HCT116 (cell line): ENCODE measurements at places on chromosomes 2 and 18. TPM values are rescaled to one million over a fixed set of nuclear protein-coding genes. Genes with fewer than 3 reads are reported as not detected.

The ACSL3 gene
- 142 TPM for total RNA-seq

The REG3G gene
- total RNA-seq = 0.86 TPM

The SPP2 gene
- not detected for total RNA-seq

The ATP6V1B1 gene
- 0.74 TPM for total RNA-seq

DNA sequence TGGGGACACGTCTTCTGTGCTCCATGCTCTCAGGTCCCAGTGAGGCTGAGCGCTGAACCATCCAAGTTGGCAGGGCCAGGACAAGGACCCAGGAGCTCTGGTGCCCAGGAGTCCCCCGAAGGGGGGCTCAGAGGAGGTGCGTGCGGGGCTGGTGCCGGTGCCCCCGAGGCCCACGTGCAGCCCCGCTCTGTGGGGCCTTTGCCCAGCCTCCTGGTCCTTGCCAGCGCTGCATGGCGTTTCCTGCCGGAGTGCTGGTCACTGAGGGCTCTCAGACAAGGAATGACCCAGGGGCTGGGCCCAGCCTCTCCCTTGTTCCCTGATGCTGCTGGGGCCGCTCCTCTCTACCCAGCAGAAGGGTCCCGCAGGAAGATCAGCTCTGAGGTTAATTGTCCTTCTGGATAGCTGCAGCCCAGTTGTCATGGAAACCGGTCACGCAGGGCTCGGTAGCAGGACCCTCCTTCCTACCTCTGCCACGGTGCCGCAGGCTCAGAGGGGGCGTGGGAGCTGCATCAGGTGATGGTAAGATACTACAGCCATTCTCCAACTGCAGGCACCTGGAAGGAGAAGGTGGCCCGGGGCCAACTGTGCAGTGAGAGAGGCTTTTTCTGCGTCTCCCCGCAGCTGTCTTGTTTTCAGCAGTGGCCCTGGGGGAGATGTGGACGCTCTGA lies 64.5 kb downstream of the RRM2 start:
- no peak overlapping the region for H3K4me3 ChIP-seq
- DNase-seq = no peak
- no peaks in the 10 kb centered on the region for H3K27me3 ChIP-seq
- H3K36me3 ChIP-seq = 0 out of 2 replicates have a peak, but pooled peaks cover 6% of the 10 kb centered on the region
- H3K4me1 ChIP-seq = no peaks in the 10 kb centered on the region

- H3K36me3 ChIP-seq = 0 out of 2 replicates have a peak, but pooled peaks cover 2% of the 10 kb centered on the region
- no peaks in the 10 kb centered on the region for H3K4me1 ChIP-seq
- no peak overlapping the region for H3K4me3 ChIP-seq
Measured at GRCh38 chr2:149562324-149562723, 25.3 kb downstream of the MMADHC start.

GRCh38 chr2:151543876-151544275 lies 134.2 kb downstream of the RIF1 start:
- H3K4me3 ChIP-seq = no peak overlapping the region
- no peak overlapping the region for H3K27ac ChIP-seq
- no peak for DNase-seq
- no peaks in the 10 kb centered on the region for H3K36me3 ChIP-seq

- no peak overlapping the region for H3K27ac ChIP-seq
- no peak overlapping the region for H3K4me3 ChIP-seq
- DNase-seq = no peak
- H3K4me1 ChIP-seq = peaks cover 11% of the 10 kb centered on the region; the same call in 1 of the 2 replicates
- no peaks in the 10 kb centered on the region for H3K27me3 ChIP-seq
Measured at GRCh38 chr18:59145055-59145454, 5.4 kb downstream of the SEC11C start.

GRCh38 chr18:48842259-48843061 lies 108.3 kb downstream of the SMAD7 start:
- H3K27ac ChIP-seq = no peak overlapping the region
- peaks cover 32% of the 10 kb centered on the region for H3K4me1 ChIP-seq
- DNase-seq = no peak
- no peaks in the 10 kb centered on the region for H3K27me3 ChIP-seq
- H3K4me3 ChIP-seq = no peak overlapping the region

- H3K27me3 ChIP-seq = no peaks in the 10 kb centered on the region
- no peak overlapping the region for H3K4me3 ChIP-seq
- H3K27ac ChIP-seq = no peak overlapping the region
- H3K36me3 ChIP-seq = no peaks in the 10 kb centered on the region
- no peak for DNase-seq
Measured at GRCh38 chr2:107936433-107937359, 49.6 kb upstream of the SLC5A7 start.

- H3K4me1 ChIP-seq = no peaks in the 10 kb centered on the region
- H3K36me3 ChIP-seq = no peaks in the 10 kb centered on the region
- no peak for DNase-seq
- H3K27ac ChIP-seq = no peak overlapping the region
- H3K27me3 ChIP-seq = no peaks in the 10 kb centered on the region
Measured at GRCh38 chr18:41693008-41693407, 262.0 kb upstream of the PIK3C3 start.

DNA sequence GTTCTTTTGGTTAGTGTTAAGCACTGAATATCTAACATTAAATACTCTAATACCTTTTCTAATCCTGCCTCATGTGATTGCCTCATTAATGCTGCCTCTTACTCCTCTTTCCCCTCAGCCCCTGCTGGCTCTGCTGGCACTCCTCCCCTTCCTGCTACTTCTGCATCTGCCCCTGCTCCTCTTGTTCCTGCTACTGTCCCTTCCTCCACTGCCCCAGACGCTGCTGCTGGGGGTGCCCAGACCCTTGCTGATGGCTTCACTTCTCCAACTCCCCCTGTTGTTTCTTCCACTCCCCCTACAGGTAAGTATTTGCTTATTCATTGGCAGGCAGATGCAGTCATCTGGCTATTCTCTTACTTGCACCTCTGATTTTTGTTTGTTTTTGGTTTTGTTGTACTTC lies 68.5 kb downstream of the ABI2 start:
- DNase-seq = no peak
- H3K27ac ChIP-seq = no peak overlapping the region
- no peak overlapping the region for H3K4me3 ChIP-seq
- no peaks in the 10 kb centered on the region for H3K27me3 ChIP-seq
- peaks cover 15% of the 10 kb centered on the region for H3K36me3 ChIP-seq
- H3K4me1 ChIP-seq = peaks cover 25% of the 10 kb centered on the region

DNA sequence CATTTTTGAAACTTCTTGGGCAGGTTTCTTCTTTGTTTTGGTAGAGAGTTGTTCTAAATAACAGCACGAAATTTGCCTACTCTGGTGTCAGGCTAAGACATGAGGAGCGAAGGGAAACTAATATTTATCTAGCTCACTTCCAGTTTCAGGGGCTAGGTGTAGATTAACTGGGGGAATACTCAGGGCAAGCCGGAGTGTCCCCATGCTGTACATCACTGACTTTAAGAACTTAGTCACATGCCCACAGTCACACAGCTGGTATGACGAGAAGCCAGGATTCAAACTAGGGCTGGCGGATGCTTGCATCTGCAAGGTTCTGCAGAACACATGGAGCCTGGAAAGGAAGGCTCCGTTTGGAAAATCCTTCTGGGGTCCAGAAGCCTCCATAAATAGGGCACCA lies 133.3 kb downstream of the ALPK2 start:
- no peaks in the 10 kb centered on the region for H3K4me1 ChIP-seq
- H3K27me3 ChIP-seq = no peaks in the 10 kb centered on the region; the same call in 1 of the 2 replicates
- H3K36me3 ChIP-seq = no peaks in the 10 kb centered on the region
- DNase-seq = no peak
- no peak overlapping the region for H3K27ac ChIP-seq

GRCh38 chr2:13495051-13495450 lies 778.3 kb downstream of the TRIB2 start:
- H3K27ac ChIP-seq = no peak overlapping the region
- DNase-seq = no peak
- H3K36me3 ChIP-seq = no peaks in the 10 kb centered on the region
- H3K4me1 ChIP-seq = no peaks in the 10 kb centered on the region

DNA sequence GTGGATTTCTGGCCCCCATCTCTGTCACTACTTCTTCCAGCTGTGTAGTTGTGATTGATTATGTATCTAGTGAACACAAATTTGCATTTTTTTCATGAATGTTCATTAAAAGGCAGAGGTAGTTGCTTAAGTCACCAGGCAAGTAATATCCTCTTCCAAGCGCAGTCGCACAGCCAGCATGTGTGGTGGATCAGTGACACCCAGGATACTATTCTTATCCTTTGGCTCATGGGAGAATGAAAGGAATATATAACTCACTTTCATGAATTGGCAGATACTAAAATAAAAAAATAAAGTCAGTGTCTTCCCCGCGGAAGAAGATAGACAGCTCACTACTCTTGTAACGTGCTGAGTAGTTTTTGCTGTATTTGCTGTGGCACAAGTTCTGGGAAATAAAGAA lies 387.8 kb downstream of the CDH7 start:
- H3K36me3 ChIP-seq = no peaks in the 10 kb centered on the region
- no peak for DNase-seq
- no peaks in the 10 kb centered on the region for H3K27me3 ChIP-seq
- H3K4me1 ChIP-seq = no peaks in the 10 kb centered on the region
- H3K4me3 ChIP-seq = no peak overlapping the region

DNA sequence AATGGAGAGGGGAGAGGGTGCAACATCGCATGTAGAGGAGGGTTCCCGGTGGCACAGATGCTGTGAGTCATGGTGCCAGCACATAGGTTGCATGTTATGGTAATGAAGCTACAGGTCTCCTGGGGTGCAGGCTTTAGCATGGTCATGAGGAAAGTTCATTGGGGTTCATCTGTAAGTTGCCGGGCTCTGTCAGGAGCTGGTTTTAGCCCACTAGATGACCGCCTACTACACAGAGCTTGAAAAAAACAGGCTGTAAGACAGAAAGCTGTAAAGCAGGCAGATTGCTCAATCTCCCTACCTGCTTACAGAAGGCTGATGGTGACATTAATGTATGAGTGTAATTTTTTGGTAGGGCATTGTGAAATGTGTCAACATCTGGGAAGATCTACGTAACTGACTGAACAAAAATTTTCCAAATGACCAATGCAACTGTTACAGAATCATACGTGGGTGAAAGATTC lies 23.9 kb downstream of the DYSF start:
- peaks cover 3% of the 10 kb centered on the region; the same call in 1 of the 2 replicates for H3K27me3 ChIP-seq
- no peak overlapping the region for H3K27ac ChIP-seq
- no peak for DNase-seq
- no peaks in the 10 kb centered on the region for H3K36me3 ChIP-seq
- H3K4me3 ChIP-seq = no peak overlapping the region
